ENCODE measurements at places on chromosomes 4 and X. TPM values are rescaled to one million over a fixed set of nuclear protein-coding genes. Genes with fewer than 3 reads are reported as not detected.
A peak's percentile ranks its signal among the peaks of the same experiment; 100 is the strongest.

The PNMA6F gene
- not detected for polyA plus RNA-seq

The CFP gene
- polyA plus RNA-seq: 0.05 TPM

The RGN gene
- polyA plus RNA-seq: 2.1 TPM

The RAB40AL gene
- 0.21 TPM for polyA plus RNA-seq

- no peak for DNase-seq
These were observed 56.3 kb upstream of the LNX1 start for GRCh38 chr4:53647547-53647946.

GRCh38 chrX:78643874-78644273, 15.3 kb downstream of the RTL3 start:
- DNase-seq: no peak

GRCh38 chr4:149353241-149353640, 462.4 kb downstream of the IQCM start:
- no peak for DNase-seq

DNA sequence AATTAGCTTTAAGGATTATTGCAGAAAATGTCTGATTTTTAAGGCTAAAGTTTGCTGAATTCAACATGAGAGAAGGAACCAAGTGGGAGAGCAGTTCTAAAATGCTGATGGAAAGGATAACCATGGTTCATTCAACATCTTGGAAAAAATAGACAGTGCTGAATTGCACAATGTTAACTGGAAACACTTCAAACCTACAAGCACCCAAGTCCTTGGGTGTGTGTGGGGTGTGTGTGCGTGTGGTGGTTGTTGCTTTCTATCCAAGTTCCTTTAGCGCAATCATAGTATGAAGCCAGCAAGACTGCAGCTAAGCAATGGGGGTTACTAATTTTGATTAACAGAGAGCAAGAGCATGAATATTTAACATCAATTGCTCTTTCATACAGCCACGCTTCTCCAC, 29.3 kb upstream of the SCOC start:
- DNase-seq: no peak

GRCh38 chrX:50853399-50853798, 39.4 kb upstream of the SHROOM4 start:
- DNase-seq: no peak

GRCh38 chr4:80189956-80190677, 7.2 kb upstream of the PRDM8 start:
- no peak for DNase-seq

- no peak for DNase-seq
These were observed 3.4 kb downstream of the HCFC1 start for GRCh38 chrX:153968255-153968654.

DNA sequence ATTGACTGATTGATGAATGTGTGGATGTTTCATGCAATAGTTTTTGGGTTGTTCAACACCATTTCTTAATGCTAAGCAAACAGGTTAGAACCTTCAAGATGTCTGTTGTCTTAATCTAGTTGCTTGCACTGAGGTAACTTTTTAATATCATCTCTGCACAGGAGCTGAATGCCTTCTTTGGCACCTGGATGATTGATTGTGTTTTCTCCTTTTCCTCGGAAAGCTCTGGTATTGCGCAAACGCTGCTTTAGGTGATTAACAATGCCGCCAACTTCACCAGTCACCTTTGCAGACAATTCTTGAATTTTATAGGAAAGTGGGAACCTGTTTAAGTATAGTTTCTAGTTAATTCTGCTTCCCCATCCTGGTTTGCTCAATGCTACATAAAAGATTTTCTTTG, 48.2 kb downstream of the RTL9 start:
- no peak for DNase-seq

DNA sequence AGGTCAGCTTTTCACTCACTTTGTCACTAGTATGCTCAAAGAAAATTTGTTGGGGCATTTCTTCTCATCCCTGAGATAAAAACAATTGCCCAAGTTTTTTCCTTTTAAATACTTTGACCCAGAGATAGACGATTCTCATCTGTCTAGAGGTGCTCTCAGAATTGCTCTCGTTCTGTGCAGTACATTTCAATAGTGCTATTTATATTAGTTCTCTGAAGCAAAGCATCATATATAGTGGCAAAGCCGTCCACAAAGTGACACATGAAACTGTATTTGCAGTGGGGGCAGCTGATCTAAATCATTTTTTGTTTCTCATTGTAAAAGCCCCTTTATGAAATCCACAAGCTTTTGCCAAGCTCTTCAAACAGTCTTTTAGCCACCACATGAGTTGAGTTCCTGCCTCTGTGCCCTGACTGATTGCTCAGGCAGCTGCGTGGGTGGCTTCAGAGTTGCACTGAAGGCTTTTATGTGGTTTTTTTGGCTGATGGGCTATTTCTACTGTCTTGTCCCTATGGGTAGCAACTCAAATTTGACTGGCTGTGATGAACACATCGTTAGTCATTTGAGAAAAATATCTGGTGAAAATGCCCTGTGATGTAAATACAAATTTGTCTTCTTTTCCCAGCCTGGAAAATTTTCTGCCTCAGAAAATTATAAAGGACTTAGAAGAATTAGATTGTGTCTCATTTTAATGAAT, 119.1 kb upstream of the OTUD4 start:
- DNase-seq: no peak

DNA sequence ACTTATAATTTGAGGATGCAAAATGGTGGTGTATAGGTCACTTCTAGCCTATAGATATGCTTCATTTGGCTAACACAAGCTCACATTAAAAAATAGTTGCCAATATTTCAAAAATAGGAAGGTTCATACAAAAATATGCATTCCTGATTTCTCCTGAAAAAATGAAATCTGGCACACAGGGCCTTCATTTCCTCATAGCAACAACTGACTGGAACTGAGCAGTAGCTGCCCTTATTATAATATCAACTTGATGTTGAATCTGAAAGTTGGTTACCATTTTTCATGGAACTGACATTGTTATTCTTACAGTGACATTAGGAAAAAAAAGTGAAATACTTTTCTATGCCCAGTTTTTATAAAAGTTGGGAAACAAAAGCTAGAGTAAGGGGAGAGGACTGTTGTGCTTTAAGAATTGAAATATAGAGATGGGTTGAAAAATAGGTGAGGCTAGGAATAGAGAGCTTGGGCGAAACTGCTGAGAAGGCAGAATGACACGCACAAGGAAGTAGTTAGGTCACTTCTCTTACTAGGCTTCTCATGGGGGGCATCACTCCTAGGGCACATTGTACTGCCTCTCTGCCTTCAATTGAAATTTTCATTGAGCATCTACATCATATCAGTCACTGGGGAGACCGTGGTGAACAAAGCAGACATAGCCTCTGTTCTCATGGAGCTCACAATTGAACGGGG, 43.1 kb upstream of the C1GALT1C1 start:
- DNase-seq: no peak

DNA sequence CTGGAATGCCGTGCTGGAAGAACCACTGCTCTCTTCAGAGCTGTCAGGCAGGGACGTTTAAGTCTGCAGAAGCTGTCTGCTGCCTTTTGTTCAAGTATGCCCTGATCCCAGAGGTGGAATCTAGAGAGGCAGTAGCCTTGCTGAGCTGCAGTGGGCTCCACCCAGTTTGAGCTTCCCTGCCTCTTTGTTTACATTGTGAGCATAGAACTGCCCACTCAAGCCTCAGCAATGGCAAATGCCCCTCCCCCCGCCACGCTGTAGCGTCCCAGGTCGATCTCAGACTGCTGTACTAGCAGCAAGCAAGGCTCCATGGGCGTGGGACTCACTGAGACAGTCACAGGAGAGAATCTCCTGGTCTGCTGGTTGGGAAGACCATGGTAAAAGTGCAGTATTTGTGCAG, 34.8 kb upstream of the MUC7 start:
- no peak for DNase-seq

- DNase-seq: no peak
These were observed 313.8 kb upstream of the GATB start for GRCh38 chr4:152074573-152074972.

DNA sequence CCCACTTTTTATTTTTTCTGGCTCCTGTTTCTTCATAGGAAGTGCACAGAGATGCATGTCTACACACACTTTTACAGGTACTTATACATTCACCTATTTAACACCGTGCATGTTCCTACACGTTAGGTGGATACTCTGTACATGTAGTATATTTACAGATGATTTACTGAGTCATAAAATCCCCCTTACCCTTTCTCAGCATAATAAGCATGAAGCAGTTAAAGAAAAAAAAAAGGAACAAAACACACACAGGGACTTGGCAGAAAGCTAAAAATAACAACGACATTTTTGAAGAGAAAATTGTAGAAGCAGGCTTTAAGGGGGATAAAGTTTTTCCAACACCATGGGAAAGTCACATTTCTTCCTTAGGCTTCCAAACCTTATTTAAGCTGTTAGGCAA, 96.4 kb upstream of the IQCM start:
- DNase-seq: no peak

DNA sequence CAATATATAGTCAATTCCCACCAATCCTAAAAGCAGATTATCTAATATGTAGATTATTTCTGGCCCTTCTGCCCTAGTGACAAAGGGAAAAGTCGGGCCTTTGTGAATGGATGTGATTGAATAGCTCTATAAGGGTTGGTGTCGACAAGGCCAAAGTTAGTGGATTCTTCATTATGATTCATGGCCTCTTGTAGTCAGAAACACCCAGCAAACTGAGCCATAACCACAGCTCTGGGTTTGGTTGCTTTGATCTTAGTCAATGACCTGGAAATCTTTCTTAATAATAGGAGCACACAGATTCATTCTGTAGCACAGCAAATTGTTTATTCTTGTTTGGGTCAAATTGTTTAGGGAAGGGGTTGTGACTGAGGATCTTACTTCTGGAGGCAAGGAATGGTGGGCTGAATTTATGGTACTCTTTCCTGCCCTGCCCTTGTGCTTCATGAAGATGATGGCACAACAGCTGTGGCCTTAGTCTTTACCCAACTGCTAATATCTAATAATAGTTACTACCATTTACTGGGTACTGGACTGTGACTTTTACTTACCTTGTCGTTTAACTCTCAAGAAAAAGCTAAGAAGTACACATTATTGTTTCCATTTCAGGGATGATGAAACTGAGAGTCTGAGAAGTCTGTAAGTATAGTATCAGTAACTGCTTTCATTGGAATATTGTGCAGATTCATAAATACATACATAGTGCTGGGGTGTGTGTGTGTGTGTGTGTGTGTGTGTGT, 74.0 kb downstream of the AFF2 start:
- DNase-seq: no peak

- peak; percentile 52 for DNase-seq
These were observed 367.0 kb downstream of the BCOR start for GRCh38 chrX:39730662-39731329.

DNA sequence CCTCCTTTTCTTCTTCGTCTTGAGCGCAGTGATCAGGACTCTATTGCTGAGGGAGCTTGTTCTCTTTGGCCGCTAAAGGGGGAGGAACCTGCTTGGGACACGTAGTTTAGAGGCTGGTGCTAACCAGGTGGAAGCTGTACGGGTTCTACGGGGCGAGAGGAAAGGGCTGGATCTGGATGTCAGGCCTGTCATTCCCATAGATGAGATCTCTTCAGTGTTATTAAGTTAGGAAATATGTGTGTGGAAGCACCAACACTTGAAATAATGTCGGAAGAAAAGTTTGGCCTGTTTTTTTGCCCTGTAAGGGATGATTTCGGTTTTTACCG, 643 bp downstream of the SRP72 start:
- DNase-seq: no peak

- DNase-seq: no peak
These were observed 195.2 kb upstream of the EPHA5 start for GRCh38 chr4:65865489-65865888.
